ENCODE measurements at places on chromosomes 7 and 10.
A peak's percentile ranks its signal among the peaks of the same experiment; 100 is the strongest.

DNA sequence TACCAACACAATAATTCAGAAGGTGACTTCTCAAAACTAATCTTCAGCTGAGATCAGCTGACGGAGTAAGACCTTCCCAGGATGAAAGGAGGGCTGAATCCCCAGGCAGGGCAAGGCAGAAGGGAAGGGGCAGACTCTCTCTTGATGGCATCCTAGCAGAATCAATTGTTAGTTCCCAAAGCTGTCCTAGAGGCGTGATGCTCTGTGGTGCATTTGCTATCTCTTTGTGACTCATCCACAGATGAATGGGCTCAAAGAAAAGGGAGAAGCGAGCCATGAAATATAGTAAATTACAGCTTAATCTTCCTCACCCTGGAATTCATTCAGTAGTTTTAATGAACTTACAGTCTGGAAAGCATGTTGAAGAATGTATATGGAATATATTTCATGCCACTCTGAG, 37.2 kb downstream of the PDE1C start:
- DNase-seq, result no peak

DNA sequence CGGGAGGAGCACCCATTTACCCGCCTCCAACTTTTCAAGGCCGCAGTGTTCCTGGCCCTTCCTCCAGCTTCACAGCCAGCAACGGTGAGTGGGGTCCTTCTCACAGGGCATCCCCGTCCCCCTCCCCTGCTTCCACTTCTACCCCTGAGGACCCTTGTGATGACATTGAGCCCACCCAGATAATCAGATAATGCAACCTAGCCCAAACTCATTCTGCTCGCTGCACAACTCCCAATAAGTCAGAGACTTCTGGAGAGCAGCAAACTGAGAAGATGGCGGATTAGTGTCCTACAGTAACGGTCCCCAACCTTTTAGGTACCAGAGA, 74.5 kb downstream of the OAT start:
- no peak for DNase-seq

DNA sequence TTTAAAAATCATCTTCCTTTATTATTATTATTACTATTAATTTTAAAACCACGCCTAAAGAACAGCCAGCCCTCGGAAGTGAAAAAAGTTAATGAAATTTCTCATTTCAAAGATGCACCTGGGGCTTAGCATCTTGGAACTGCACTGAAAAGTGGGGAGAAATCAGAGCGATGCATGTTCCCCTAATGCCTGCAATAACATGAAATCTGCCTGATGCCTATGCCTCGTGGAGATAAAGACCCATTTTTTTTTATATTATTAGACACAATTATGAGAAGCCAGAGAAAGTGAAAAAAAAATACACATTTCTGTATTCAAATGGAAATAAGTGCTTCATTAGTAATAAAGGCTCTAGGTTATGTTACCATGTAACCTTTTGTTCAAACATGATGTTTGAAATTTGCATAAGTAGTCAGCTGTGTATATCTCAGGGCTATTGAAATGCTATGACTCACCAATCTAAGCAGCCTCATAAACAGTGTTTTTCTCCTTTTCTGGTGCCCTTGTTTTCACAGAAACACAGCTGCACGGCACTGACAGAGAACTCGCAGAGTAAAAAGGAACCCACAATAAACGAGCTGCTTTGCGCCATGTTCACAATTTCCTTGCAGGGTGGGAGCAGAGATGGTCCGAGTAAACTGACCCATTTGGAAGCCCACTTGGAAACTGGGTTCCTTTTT, 175.8 kb upstream of the PRKCQ start:
- DNase-seq, result no peak

GRCh38 chr10:103855852-103856796, 748 bp upstream of the SH3PXD2A start:
- DNase-seq, result no peak

DNA sequence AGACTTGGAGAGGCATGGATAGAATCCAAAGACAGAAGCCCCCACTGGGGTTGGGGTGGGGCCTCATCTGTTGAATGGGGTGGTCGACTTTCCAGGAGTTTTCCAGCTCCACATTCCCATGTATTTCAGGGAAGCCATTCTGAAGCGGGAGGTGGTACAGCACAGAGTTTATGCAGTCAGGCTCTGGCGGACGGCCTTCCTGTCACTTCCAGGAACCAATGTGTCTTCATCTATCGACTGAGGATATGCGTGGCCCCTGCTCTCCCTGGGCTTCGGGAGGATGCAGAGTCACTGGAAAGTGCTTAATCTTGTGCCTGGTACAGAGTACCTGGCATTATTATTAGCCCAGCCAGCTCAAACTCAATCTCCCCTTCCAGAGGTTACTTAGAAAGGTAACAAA, 26.3 kb downstream of the DOCK1 start:
- no peak for DNase-seq

DNA sequence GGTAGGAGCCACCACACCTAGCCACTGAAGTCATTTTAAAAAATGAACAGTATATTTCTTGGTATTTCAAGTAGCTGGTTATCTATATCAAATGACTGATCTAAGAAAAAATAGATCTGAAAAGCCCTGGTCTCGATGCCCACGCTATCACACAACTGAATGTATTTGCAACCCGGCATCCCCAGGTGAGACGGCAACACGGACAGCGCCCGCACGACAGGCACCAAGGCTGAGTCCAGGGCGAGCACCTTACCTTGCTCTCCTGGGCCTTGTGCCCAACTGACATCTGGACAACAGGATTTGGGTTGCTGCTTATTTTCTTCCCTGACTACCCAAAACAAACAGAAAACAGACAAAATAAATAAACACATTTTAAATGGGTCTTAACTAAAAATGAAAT, 44.8 kb upstream of the NCAPG2 start:
- DNase-seq, result no peak

DNA sequence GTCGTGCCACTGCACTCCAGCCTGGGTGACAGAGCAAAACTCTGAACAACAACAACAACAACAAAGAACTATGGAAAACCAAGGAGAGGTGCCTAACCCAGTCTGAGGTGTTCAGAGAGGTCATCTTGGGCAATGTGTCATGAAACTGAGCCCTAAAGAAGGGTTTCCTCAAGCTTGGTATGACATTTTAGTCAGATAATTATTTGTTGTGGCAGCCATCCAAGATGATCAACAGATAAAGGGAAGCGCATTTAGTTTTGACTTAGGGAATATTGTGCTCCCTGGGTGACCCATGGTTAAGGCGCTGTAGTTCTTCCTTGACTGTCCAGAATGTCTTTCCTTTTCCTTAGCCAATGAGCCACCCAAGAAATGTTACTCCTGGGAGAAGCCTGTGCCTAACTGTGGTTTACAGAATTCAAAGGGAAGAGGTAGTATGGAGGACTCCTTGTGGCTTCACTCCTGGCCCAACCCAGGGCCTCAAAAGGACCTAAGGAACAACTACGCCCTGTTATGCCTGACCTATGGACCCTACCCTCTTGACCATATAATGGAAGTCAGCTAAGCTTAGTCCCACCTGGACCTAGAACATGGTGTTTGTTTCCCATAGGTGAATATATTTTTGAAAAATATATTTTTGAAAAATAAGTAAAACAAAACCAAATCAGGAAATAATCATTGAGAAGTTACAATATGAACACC, 42.4 kb downstream of the TPST1 start:
- DNase-seq, result no peak

- no peak for DNase-seq
These were observed 16.0 kb downstream of the DGKB start for GRCh38 chr7:14886533-14886932.

DNA sequence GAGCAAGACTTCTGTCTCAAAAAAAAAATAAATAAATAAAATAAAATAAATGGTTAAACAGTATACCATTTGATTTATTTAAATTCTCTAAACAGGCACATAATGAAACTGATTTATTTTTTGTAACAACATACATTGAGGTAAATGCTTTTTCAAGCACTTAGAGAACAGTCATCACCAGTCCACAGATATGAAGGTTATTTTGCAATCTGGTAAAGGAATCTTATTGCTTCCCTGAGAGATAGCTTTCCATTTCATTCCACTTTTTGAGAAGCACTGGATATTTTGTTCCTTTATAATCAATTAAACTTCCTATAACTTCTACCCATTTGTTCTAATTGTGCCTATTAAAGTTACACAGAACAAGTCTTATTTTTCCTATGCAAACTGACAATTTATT, 5.2 kb downstream of the CEP55 start:
- DNase-seq, result no peak

- no peak for DNase-seq
These were observed 50.6 kb upstream of the SRPK2 start for GRCh38 chr7:105439174-105439893.

GRCh38 chr10:22251751-22252223, 34.0 kb upstream of the EBLN1 start:
- DNase-seq, result peak; percentile 74

DNA sequence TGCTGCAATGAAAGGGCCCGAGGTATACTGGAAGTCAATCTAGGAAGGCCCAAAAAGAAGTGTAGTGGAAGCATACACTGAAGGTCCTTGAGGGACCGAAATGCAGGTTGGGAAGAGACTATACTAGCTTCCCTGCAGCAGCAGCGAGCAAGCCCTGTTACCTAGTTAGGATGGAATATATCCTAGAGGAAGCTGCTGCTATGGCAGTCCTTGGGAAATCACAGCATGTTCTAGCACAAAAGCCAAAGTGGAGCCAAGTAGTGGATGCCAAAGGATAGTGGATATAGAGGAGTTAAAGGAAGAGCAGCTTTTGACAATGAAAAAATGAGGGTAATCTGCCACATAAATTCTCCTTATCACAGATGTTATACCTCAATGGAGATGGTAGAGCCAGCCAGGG, 123.8 kb upstream of the STARD3NL start:
- no peak for DNase-seq

DNA sequence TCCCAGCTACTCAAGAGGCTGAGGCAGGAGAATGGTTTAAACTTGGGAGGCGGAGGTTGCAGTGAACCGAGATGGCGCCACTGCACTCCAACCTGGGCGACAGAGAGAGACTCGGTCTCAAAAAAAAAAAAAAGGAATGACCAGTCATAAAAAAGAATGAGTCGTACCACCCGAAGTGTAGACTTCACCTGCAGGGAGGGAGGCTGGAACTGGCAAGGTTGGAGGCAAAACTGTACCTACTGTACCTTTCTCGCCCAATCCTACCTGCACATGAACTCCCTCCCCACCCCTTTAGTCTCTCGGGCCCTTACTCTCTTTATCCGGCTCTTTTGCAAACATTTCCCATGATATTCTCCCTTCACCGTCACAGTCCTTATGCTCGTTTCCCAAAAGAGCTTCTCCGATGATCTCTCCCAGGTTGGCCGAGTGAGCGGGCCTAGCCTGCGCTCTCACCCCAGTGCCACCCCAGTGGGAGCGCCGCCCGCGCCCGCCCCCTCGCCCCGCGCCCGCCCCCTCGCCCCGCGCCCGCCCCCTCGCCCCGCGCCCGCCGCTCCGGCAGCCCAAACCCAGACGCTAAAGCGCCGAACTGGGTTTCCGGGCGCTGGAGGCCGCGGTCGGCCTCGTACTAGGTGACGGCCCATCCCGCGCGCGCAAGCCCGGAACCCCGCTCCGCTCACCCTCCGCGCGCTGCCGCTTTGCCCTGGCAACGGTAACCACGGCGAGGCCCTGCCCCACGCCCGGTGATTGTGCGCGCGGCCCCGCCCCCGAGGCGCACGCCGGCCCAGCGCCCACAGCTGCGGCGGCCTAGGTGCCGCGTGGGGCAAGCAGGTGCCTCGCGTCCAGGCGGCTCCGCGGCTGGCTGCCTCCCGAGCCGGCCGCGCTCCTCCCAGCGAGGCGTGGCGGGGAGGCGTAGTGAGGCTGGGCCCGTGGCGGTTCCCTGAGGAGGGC, at the start of gene SMKR1:
Gene SMKR1 (plus strand): TSS at position 772 of the 948 bp plus-strand sequence. CDS start 294 bp downstream, outside the sequence.
- DNase-seq, result peak; percentile 88

DNA sequence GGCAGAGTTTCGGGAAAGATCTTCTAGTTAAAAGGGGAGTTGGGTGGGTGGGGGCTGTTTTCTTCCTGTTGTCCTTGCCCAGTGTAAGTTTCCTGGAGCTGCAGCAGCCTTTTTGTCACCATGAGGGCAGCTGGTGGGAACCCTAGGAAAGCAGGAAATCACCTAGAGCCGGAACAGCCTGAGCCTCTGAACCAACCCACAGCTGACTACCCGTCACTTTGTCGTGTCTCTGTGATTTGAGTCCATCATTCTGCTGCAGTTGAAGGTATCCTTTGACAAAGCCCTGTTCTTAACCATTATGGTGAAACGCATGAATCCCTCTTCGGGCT, 1.2 kb upstream of the C10orf143 start:
- no peak for DNase-seq

- no peak for DNase-seq
These were observed 185.2 kb downstream of the PTPRN2 start for GRCh38 chr7:158402471-158402870.

GRCh38 chr10:52977581-52977980, 205.0 kb upstream of the MBL2 start:
- no peak for DNase-seq

DNA sequence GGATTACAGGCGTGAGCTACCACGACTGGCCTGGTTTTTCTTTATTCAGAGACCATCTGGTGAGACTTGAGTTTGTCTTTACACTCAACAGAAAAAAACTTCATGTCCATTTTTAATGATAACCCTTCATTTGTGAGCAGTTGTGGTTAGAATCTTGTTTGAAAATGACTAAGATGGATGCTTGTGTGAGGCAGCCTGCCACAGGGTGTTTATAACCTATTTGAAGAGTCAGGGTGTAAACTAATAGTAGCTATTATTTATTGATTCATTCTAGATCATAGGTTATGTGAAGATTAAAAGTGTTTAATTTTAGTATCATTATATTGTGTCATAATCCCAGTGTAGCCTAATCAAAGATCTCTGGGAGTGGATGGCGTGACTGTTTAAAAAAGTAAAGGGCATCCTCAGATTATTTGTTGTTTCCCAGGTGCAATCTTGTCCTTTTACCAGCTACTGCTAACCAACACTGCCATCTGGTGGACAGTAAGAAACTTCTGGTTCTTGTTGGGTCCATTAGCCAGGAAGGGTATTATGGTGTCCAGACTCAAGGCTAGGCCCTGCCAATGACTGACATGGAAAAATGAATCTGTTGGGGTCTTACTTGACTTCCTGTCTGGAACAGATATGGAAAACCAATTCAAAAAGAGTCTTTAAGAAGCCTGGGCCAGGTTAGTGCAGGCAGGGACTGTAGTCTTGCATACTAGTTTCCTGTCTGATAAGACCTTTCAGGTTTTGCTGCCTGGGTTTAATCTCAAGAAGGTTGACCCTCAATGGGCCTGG, 24.9 kb downstream of the NRBF2 start:
- peak; percentile 30 for DNase-seq

DNA sequence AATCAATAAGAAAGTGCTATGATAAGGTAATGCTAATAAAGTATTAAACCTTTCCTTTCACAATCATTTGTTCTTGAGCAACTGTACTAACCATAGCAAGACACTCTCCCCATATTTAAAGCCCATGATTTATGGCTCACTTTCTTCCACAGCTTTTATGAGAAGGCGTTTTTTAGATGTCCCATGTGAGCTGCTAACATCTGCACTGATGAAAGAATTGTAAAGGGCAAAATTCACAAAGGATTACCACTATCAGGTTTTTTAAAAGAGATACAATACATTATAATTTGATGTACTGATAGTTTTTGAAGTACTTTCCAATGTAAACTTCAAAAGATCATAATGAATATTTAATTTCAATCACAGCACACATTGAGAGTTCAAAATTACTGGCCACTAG, 75.7 kb downstream of the RNLS start:
- DNase-seq, result no peak

GRCh38 chr10:57707300-57707658, 560.4 kb downstream of the IPMK start:
- DNase-seq, result no peak

GRCh38 chr10:25632802-25633201, 301.2 kb upstream of the MYO3A start:
- DNase-seq, result no peak

- DNase-seq, result no peak
These were observed 158.2 kb downstream of the CELF2 start for GRCh38 chr10:11175823-11176243.
